Lung microvascular endothelial cell (primary cell): ENCODE measurements at places on chromosomes 5 and 9. TPM values are rescaled to one million over a fixed set of nuclear protein-coding genes. Genes with fewer than 3 reads are reported as not detected.

GRCh38 chr9:93576258-93577077, at the start of gene PHF2:
PHF2 (plus strand) TSS chr9:93576584; CDS start chr9:93576774, 190 bp downstream.
- DNase-seq: peak; percentile 24

ZFP37 gene
- total RNA-seq: 0.87 and 0.99 TPM in 2 replicates

PCDH1 gene
- total RNA-seq: 6.2 and 43.8 TPM in 2 replicates

IL17B gene
- total RNA-seq: not detected in 2 replicates

DNA sequence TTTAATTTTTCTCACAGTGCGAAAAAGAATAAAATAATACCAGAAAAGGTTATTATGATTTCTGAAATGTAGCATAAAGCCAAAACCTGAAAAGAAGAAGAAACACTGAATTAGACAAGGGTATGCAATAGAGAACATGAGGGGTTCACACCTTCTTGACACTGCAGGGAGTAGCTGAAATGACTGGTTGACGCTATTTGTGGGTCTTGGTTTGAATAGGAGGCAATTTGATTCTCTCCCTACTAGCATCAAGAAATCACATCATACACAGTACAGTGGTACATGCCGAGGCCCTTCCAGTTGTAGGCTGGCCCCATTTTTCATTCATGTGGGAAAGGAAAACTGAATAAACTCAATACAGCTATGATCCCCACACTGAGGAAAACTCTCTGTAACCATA, 68.6 kb downstream of the NR3C1 start:
- no peak for DNase-seq

DNA sequence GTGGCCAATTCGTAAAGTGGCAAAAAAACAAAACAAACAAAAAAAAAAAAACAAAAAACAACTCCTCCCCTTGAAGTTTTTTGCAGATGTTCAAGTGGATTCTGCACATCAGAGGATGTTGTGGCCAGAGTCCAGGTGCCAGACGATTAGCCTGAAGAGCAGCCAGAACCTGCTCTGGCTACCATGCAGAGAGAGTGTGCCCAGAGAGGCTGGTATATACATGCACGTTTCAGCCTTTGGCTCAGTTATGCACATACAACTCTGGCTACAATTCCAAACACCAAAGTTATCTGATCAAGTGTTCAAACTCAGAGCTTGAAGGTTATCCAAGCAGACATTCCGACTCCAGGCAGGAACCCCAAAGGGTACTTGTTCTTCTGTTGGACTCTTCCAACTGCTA, 34.7 kb downstream of the GGTA1 start:
- DNase-seq: no peak

- no peak for DNase-seq
These were observed 36.2 kb downstream of the C5 start for GRCh38 chr9:121013911-121014310.

- DNase-seq: no peak
These were observed 443.3 kb downstream of the DNAH5 start for GRCh38 chr5:13501176-13501575.

FAM221B gene
- total RNA-seq: not detected in 2 replicates

- no peak for DNase-seq
These were observed 78.6 kb downstream of the SERINC5 start for GRCh38 chr5:80177236-80177635.

GRCh38 chr5:72179028-72179815, 71.9 kb downstream of the MAP1B start:
- DNase-seq: peak; percentile 56

- DNase-seq: no peak
These were observed 1.5 kb downstream of the RORB start for GRCh38 chr9:74498621-74499095.

CANX gene
- total RNA-seq: 467 and 543 TPM in 2 replicates

GFI1B gene
- not detected in 2 replicates for total RNA-seq

DNA sequence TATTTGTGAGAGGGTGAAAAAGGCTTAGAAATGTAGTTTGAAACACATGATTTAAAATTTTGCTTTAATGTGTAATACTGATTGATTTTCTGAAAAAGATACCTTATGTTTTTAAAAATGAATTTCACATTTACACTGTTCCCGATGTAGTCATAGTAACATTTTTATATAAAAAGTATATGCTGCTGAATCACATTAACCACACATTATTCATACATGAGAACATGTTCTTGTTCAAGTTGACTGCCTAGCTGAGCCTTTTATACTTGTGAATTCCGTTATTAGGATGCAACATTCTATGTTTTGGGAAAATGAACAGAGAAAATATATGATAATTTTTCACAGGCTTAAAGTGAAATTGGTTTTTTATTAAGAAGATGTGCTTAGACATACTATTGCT, 461.1 kb upstream of the NUDT12 start:
- no peak for DNase-seq

SOHLH1 gene
- not detected in 2 replicates for total RNA-seq

- no peak for DNase-seq
These were observed 507 bp upstream of the DPH7 start for GRCh38 chr9:137579259-137579604.

- DNase-seq: peak; percentile 12
These were observed 195.0 kb upstream of the TBC1D2 start for GRCh38 chr9:98450496-98450895.

DNA sequence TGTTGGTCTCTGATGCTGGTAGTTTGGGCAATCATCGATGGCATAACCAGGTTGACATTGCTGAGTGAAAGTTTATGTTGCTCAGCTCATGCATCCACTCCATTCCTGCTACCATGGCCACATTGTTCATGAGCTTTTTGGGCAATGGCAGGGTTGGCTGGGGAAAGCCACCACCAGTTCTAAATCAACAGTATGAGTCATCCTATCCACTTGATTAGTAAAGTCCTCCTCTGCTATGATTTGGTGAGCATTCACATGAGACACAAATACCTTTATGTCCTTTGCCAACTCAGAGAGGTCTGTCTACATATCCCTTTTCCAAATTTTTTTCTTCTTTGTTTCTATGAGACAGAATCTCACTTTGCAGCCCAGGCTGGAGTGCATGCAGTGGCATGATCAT, 129.7 kb upstream of the FBN2 start:
- no peak for DNase-seq

CARTPT gene
- total RNA-seq: not detected in 2 replicates

- DNase-seq: no peak
These were observed 28.2 kb downstream of the COL15A1 start for GRCh38 chr9:98971915-98972223.

APBB3 gene
- total RNA-seq: 3.3 and 6.7 TPM in 2 replicates

GRCh38 chr5:94174748-94175411, 433.5 kb upstream of the POU5F2 start:
- DNase-seq: no peak

NIPAL4 gene
- total RNA-seq: not detected in 2 replicates

DNA sequence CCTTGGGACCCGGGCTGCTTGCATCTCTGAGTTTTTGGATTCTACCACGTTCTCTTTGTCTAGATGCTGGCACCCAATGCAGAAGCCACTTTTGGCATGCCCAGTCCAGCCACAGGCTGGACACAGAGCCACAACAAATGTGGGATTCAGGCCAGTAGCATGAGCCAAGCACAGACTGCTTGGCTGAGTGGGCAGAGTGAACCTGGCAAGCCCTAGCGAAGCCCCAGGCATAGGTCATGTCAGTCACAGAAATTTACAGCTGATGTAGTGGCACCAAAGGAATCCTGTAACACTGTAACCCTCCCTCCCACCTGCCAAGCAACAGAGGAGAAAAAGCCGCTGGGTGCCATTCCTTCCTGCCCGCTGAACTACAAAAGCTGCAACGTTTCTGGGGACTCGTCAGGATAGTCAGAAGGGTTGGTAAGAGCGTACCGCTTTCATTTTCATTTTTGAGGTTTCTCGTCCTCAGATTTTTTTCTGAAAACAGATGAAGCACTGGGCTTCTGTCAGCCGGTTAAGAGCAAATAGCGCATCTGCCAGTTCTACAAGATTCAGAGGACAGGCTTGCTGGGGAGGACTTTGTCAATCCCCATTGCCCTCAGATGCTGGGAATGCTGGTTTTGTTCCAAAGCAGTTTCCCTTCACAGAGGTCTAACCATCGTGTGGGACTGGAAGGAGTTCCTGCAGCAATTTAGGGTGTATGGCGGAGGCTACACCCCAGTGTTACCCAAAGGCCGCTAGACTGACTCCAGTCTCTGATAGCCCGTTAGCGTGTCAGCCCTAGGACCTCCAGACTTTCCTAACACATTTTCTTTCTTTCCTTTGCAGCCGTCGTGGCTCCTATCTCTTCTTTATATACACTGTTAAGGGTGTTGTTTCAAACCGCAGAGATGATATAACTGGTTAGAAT, 399.0 kb downstream of the HTR1A start:
- DNase-seq: no peak

KIF20A gene
- total RNA-seq: 8.1 and 28.1 TPM in 2 replicates

CRAT gene
- 24.2 and 25.6 TPM in 2 replicates for total RNA-seq

- DNase-seq: no peak
These were observed 75.8 kb upstream of the IER5L start for GRCh38 chr9:129253803-129254381.

GRCh38 chr5:97142521-97143254, at the start of gene LIX1:
LIX1 (minus strand) TSS chr5:97142611; CDS start chr5:97142576, 35 bp downstream.
- DNase-seq: peak; percentile 67
